ENCODE measurements at places on chromosomes 16 and 17. TPM values are rescaled to one million over a fixed set of nuclear protein-coding genes. Genes with fewer than 3 reads are reported as not detected.

Gene TNK1
- 2.6 TPM for total RNA-seq

Gene EFCAB5
- not detected for total RNA-seq

Gene RDM1
- total RNA-seq = 0.25 TPM

Gene SLC13A5
- 0.89 TPM for total RNA-seq

Gene NGFR
- total RNA-seq = 0.13 TPM

Gene RCVRN
- not detected for total RNA-seq

Gene TMEM208
- total RNA-seq = 45.6 TPM

Gene BAIAP3
- 1.5 TPM for total RNA-seq
